ENCODE measurements at places on chromosomes 11 and 22. TPM values are rescaled to one million over a fixed set of nuclear protein-coding genes. Genes with fewer than 3 reads are reported as not detected.

TTC38 gene
- 20.1 TPM for total RNA-seq

SMDT1 gene
- 4.5 TPM for total RNA-seq

A4GALT gene
- 64.8 TPM for total RNA-seq

SOX6 gene
- total RNA-seq, result 12.1 TPM

CSNK2A3 gene
- 3.1 TPM for total RNA-seq

CABP4 gene
- not detected for total RNA-seq

ANO9 gene
- total RNA-seq, result 9.2 TPM

E2F8 gene
- 0.65 TPM for total RNA-seq

Data from renal cortical epithelial cell (primary cell).